ENCODE measurements at places on chromosomes 1 and 21.

DNA sequence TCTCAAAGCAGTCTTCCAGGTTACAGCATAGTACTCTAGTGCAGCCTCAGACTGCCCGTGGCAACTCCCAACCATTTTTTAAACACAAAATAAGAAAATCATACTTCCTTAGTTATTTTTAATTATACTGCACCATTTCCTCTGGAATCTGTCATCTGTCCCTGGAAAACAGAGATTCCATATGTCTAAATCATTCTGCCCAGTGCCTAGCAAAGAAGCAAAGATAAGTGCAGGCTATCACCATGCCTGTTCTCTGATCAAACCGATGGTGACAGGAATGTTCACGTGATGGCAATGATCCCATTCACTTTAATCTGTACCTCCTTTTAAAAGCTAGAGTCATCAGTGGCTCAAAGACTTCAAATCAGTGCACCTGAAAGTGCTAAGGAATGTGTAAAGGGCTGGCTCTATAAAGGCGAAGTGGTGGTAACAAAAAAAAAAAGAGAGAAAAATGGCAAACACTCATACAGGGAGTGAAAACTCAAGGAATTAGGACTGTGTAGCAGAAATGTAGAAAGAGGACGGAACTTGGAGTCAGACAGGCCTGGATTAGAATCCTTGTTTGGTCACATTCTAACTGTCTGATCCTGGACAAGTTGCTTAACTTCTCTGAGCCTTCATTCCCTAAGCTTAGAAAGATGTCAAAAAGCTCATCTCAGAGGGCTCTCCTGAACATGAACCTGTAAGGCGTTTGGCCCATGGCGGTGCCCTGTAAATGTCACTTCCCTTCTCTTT lies 9.9 kb upstream of the CCN1 start:
- no peak for DNase-seq
- no peak overlapping the region for H3K27ac ChIP-seq
- H3K4me3 ChIP-seq, result no peak overlapping the region
- H3K27me3 ChIP-seq, result peaks cover 34% of the 10 kb centered on the region

- no peak overlapping the region for H3K4me3 ChIP-seq
- no peak overlapping the region for H3K27ac ChIP-seq
- H3K36me3 ChIP-seq, result peaks cover 67% of the 10 kb centered on the region
These were observed 6.9 kb downstream of the IL10RB start for GRCh38 chr21:33273044-33273443.

- H3K4me3 ChIP-seq, result peak overlapping the region; percentile 26
- DNase-seq, result no peak
- peak overlapping the region; percentile 28 for H3K27ac ChIP-seq
- H3K36me3 ChIP-seq, result no peaks in the 10 kb centered on the region
These were observed 69.8 kb upstream of the PGBD5 start for GRCh38 chr1:230495891-230496385.

DNA sequence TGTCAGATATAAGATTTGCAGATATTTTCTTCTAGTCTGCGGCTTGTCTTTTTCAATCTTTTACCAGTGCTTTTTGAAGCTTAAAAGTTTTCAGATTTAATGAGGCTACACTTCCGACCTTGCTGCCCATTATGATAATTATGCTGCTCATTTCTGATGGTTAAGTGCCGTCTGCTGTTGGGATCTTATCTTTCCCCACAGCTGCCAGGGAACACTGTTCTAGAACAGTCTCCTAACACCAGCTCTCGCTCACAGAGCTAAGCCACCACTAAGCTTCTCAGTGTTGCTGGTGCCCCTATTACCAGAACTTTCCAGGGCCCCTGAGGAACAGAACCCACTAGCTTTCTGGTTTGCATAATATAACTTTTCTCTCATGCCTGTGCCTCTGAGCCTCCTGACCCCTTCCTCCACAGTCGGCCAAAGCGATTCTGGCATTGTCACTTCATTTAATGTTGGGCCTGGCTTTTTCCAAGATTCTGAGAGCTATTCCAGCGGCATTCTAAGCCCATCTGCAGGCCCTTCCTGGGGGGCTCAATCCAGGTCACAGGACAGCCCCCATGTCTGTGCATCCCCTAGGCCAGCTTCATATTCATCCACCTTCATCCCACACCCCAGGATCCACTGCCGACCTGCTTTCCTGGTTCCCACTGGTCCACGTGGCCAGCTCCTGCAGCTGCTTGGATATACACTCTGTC lies 237.0 kb downstream of the PTPRU start:
- no peak for DNase-seq
- H3K4me3 ChIP-seq, result no peak overlapping the region
- no peak overlapping the region for H3K27ac ChIP-seq
- no peaks in the 10 kb centered on the region for H3K36me3 ChIP-seq
- peaks cover 33% of the 10 kb centered on the region for H3K27me3 ChIP-seq

GRCh38 chr1:209376774-209377173 lies 206.7 kb upstream of the CAMK1G start:
- DNase-seq, result no peak
- H3K4me1 ChIP-seq, result no peaks in the 10 kb centered on the region
- H3K27ac ChIP-seq, result no peak overlapping the region
- peaks cover 8% of the 10 kb centered on the region for H3K27me3 ChIP-seq
- no peak overlapping the region for H3K4me3 ChIP-seq
- H3K36me3 ChIP-seq, result no peaks in the 10 kb centered on the region

DNA sequence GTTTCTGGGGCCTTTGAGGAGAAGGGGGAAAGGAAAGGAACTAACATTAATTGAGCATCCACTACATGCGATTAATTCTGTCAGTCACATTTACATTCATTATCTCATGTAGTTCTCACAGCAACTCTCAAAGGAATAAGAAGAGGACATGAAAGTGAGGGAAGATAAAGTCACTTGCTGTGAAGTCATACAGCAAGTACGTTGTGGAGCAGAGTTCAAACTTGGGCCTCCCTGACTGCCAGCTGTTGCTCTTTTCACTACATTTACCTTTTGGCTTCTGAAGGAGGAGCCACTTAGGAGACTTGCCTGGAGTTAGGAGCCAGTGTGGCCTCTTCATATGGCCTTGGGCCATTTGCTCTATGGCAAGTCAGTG lies 6.2 kb downstream of the ZNF691 start:
- DNase-seq, result no peak
- no peak overlapping the region for H3K27ac ChIP-seq
- H3K36me3 ChIP-seq, result peaks cover 45% of the 10 kb centered on the region

DNA sequence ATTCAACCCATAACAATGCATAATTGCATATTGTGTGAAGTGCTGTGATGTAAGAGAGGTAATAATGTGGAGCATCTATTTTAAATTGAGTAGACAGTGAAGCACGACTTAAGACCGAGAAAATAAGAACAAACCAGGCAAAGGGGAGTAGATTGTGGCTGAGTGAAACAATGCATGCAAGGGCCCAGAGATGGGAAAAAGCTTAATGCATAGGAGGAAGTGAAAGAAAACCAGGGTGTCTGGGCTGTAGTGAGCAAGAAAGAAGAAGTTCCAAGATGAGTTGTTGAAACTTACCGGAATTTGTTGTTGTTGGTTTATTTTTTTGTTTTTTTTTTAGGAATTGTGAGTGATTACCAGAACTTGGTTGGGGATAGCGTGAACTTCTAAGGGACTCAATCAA lies 104.7 kb downstream of the SNX7 start:
- no peak overlapping the region for H3K27ac ChIP-seq
- no peaks in the 10 kb centered on the region for H3K27me3 ChIP-seq
- peaks cover 6% of the 10 kb centered on the region for H3K4me1 ChIP-seq
- H3K4me3 ChIP-seq, result no peak overlapping the region
- H3K36me3 ChIP-seq, result no peaks in the 10 kb centered on the region
- DNase-seq, result no peak

DNA sequence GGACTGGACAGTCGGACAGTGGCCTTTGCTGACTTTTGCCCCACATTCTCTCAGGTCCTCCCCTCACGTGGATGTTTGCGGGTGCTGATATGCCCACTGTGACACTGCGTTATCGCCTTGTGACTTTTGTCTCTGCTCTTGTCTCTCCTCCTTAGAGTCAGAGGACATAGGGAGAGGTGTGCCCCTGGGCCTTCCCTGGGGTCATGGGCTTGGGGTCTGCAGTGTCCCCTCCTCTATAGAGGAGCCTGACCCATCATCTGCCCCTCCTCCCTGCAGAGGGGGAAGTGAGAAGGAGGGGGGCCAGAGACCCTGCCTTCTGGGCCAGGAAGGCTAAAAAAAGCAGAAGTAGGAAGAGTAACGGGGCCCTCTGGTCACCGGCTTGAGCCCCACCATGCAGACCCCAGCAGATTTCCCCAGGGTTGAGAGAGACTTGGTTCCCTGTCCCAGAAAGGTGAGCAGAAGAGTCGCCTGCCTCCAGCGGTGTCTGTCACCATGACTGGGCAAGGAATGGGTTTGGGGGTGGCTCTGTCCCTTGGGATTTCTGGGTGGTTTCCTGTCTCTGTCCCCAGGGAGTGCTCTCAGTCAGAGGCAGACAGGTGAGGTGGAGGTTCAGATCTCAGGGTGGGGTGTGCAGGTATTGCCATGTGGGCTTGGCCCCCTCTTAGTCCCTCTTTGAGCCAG lies 13.3 kb downstream of the RPS6KA1 start:
- H3K27me3 ChIP-seq, result no peaks in the 10 kb centered on the region
- no peak for DNase-seq
- peak overlapping the region; percentile 96 for H3K27ac ChIP-seq
- H3K4me3 ChIP-seq, result peak overlapping the region; percentile 74
- peaks cover 42% of the 10 kb centered on the region for H3K36me3 ChIP-seq

- H3K27ac ChIP-seq, result no peak overlapping the region
- H3K4me1 ChIP-seq, result peaks cover 42% of the 10 kb centered on the region
- H3K4me3 ChIP-seq, result peak overlapping the region; percentile 85
- DNase-seq, result no peak
These were observed 849 bp downstream of the NFIA start for GRCh38 chr1:61083013-61083806.

- no peak overlapping the region for H3K4me3 ChIP-seq
- peaks cover 2% of the 10 kb centered on the region for H3K27me3 ChIP-seq
- H3K27ac ChIP-seq, result no peak overlapping the region
- H3K4me1 ChIP-seq, result no peaks in the 10 kb centered on the region
- H3K36me3 ChIP-seq, result no peaks in the 10 kb centered on the region
These were observed 236.3 kb downstream of the SIPA1L2 start for GRCh38 chr1:232393444-232394146.

- peak overlapping the region; percentile 82 for H3K4me3 ChIP-seq
- H3K4me1 ChIP-seq, result peaks cover 42% of the 10 kb centered on the region
- DNase-seq, result no peak
- H3K27me3 ChIP-seq, result no peaks in the 10 kb centered on the region
- peak overlapping the region; percentile 92 for H3K27ac ChIP-seq
- peaks cover 40% of the 10 kb centered on the region for H3K36me3 ChIP-seq
These were observed 997 bp downstream of the IFNAR2 start for GRCh38 chr21:33230545-33231324.

DNA sequence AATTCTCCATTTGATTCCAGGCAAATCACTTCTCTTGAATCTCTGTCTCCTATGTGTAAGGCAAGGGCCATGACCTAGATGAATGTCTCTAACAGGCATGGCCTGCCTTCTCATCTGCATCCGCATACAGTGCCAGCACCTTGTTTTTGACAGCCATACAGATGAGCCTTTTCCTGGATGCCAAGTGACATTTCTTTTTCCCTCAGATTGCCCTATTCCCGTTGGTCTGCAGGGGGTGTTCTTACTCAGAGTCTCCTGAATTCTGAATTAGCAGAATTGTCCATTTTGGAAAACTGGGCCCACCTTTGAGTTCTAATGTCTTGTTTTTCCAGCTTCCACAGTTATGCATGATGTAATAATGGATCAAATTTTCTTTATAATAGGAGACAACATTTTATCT lies 88.0 kb upstream of the ADAR start:
- peaks cover 30% of the 10 kb centered on the region for H3K27me3 ChIP-seq
- no peaks in the 10 kb centered on the region for H3K4me1 ChIP-seq
- H3K36me3 ChIP-seq, result no peaks in the 10 kb centered on the region
- DNase-seq, result no peak
- no peak overlapping the region for H3K27ac ChIP-seq
- H3K4me3 ChIP-seq, result no peak overlapping the region

DNA sequence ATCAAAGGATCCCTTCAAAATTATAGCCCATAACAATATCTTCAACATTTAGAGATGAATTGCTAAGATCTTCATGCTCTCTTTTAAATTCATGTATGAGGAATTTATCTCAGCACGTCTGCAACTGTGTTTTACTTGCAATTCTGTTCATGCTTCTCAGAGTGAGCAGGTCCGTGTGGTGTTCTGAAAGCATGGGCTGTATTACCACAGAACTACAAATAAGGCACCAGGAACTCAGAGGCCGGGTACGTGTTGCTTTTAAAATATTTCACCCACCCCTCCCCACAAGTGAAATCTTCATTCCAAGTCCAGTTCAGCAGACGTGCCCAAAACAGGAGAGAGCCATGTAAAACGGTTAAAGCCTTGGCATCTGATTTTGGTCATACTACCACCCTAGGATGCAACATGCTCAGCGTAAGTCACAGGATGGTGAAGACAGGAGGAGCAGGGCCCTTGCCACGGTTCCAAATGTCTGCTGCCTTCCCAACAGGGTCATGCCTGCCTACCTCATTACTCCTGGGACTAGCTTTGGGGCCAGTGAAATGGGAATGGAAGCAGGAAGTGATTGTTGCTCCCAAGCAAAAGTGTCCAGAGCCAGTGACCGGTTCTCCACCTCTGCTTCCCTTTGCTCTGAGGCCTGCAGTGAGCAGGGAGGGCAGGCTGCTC lies 133.7 kb downstream of the PTPN14 start:
- peaks cover 4% of the 10 kb centered on the region for H3K27me3 ChIP-seq
- H3K27ac ChIP-seq, result no peak overlapping the region
- H3K36me3 ChIP-seq, result peaks cover 2% of the 10 kb centered on the region
- peaks cover 24% of the 10 kb centered on the region for H3K4me1 ChIP-seq
- no peak overlapping the region for H3K4me3 ChIP-seq

DNA sequence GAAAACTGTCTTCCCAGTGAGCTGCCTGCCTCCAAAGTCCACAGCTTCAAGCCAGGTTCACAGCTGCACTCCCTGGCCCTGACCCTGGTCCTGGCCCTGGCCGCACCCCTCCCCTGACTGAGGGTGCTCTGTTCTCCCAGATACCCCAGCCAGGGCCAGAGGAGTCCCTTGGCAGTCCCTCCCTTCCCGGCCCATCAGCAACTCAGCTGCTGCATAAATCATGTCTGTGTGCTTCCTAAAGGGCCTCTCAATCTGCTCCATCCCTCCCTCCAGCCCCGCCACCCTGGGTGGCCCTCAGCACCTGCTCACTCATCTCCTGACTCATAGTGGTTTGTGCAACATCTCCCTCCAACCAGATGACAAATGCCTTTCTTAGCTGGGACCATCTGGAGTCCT lies 24.8 kb upstream of the C1orf174 start:
- H3K4me3 ChIP-seq, result no peak overlapping the region
- no peaks in the 10 kb centered on the region for H3K27me3 ChIP-seq
- no peak for DNase-seq
- H3K27ac ChIP-seq, result no peak overlapping the region

- no peaks in the 10 kb centered on the region for H3K36me3 ChIP-seq
- no peak overlapping the region for H3K4me3 ChIP-seq
- DNase-seq, result no peak
- no peaks in the 10 kb centered on the region for H3K4me1 ChIP-seq
- H3K27ac ChIP-seq, result no peak overlapping the region
- H3K27me3 ChIP-seq, result peaks cover 2% of the 10 kb centered on the region
These were observed 46.9 kb upstream of the GOLT1A start for GRCh38 chr1:204260601-204261197.
